ENCODE measurements at places on chromosomes 16 and 17.

- DNase-seq: no peak
These were observed 17.6 kb upstream of the CCDC182 start for GRCh38 chr17:57762452-57763395.

DNA sequence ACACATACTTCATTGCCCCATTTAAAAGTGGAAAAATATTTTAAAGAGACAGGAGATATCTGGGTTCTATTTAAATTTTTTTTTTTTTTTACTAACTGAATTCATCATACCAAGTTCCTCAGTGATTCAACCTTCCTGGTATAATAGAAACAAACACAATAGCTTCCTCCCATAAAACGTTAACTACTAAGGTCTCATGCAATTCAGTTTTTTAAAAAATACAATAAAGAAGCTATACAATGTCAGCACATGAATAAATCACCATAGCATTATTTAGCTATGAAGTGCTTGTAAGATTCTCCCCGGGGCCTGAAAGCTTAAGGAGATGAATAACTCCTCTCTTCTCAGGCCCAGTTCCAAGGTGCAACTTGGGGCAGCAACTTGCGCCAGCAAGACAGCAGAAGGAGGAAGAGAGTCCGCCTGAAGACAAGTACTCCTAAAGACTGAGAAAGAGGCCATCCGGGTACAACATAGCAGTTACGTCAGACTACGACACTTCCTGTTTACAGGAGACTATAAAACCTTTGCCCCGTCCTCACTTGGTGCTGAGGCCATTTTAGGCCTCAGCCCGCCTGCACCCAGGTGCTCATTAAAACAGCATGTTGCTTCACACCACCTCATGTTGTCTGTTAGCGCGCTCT lies 81.5 kb downstream of the MYO1D start:
- no peak for DNase-seq

DNA sequence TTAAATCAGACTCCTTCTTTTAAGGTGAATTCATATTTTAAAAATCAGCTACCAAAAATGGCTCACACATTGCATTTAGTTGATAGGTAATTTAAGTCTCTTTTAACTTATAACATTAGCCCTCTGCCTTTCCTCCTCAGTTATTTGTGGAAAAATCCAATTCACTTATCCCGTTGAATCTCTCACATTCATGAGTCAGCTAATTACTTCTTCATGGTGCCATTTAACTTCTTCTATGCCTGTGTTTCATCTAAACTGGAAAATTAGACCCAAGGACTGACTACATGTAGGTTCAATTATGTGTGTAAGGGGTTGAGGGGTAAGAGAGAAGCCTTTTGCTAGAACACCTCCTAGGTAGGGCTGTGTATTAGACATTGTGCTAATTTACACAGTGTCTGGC lies 18.4 kb upstream of the SLFN5 start:
- DNase-seq: no peak

DNA sequence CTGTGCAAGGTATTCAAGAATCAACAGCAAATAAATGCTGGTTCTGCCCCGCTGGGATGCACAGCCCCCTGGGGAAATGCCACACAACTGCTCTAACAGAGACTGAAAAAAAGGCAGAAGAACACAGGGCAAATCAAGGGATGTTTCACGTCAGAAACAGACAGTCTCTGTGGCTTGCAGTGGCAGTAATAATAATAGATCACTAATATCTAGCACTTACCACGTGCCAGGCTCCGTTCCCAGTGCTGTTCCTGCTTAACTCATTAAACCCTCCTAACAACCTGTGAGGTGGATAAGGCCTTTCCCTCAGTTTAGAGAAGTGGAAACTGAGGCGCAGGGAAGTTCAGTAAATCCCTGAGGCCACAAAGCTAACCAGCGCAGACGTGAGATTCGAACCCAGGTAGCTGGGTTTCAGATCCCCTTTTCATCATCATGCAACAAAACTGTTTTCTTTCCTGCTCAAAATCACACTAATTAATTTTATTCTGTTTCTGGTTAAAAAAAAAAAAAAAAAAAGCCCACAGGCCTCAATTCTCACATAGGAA lies 36.7 kb downstream of the ARHGAP17 start:
- no peak for DNase-seq

GRCh38 chr17:81884520-81884919 lies 6.9 kb downstream of the ALYREF start:
- DNase-seq: no peak

- no peak for DNase-seq
These were observed 35.4 kb downstream of the SLC6A4 start for GRCh38 chr17:30200106-30200505.

DNA sequence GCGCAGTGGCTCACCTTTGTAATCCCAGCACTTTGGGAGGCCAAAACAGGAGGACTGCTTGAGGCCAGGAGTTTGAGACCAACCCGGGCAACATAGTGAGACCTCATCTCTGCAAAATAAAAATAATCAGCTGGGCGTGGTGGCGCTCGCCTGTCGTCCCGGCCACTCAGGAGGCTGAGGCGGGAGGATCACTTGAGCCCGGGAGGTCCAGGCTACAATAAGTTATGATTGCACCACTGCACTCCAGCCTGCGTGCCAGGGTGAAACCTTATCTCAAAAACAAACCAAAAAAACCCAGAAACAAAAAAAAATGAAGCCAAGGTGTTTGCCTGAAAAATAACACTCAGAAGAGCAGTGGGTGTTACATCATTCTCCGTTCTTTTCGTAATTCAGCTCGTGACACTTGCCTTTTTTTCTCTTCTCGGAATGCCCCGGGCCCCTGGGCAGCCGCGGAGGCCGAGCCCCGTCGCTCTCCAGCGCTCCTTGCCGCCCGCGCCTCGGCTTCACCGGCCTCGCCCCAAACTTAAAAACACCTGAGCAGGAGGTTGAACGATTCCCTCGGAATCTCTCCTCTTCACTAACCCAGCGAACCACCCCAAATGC lies 17.0 kb downstream of the PRCD start:
- DNase-seq: peak; percentile 72

DNA sequence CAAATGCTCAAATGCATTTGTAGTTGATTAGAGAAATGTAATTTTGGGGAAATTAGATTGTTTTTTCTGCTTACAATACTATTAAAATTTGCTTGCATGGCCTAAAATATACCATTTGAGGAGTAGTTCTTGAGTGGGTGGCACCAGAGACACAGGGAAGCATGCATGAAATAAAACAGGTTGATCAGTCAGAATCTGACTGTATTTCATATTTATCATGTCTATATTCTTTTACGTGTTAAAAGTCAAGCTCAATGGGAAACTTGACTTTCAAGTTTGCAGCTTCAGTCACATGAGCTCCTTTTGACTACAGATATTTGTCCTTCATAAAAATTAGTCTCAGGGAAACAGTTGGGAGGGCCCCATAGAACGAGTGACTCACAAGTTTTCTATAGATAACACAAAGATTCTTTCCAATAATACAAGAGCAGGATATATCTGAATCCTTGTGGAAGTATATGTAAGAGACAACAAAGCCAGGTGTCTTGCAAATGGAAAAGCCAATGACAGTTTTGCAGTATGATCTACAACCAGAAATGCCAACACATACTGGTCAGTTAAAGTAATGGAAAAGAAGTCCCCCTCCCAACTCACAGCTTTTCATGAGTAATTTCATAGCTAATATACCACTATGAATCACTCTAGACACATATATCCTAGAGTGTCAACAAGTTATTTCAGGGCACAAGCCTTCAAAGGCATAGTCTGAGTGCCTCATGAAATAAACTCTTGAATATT lies 42.2 kb upstream of the CORO6 start:
- DNase-seq: no peak

DNA sequence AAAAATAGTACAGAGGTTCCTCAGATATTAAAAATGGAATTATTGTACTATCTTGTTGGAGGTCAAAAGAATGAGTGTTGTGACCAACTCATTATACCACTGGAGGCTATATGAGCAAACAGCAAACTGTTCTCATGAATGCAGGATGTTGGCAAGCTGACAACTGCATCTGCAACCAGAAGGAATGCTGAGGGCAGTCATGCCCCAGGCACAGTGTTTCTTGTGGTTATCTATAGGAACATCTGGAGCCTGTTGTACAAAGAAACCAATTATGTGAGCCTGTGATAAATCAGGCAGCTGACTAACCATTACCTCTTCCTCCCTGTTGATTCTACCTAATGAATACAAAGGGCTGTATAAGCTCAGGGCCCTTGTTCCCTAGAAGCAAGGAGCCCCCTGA lies 2057.1 kb downstream of the TP53TG3F start:
- no peak for DNase-seq

DNA sequence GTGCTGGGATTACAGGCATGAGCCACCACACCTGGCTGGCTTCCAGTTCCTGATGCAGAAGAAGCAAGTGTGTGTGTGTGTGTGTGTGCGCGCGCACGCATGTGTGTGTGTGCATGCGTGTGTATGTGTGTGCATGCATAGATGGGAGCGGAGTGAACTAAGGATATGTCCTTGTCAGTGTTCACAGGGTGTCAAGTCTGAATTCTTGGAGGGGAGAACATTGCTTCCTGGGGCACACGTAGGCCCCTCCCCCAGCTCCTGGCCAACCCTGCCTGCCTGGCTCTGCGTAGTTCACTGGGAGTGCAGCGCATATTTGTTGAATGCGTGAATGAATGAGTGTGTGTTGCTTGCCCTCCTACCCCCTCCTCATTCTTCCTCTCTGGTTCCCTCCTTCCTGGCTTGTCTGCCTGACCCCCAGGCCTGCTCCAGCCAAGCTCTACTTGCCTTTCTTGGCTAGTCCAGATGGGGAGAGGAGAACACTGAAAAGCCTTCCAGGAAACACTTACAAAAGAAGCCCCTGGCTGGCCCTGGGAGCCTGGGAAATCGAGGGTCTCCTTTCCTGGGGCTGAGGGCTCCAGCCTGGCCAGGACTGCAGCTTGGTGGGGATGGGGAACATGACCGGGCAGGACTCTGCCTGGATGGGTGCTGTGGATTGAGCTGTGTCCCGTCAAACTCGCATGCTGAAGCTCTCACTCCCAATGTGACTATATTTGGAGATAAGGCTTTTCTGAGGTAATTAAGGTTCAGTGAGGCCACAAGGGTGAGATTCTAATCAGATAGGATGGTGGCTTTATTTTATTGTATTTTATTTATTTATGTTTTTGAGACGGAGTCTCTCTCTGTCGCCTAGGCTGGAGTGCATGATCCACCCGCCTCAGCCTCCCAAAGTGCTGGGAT lies 27.9 kb downstream of the IGFBP4 start:
- DNase-seq: no peak

- no peak for DNase-seq
These were observed 101.8 kb downstream of the ABCA8 start for GRCh38 chr17:68853439-68853838.

- DNase-seq: no peak
These were observed 11.7 kb downstream of the ARL2BP start for GRCh38 chr16:57256601-57257395.

- DNase-seq: peak; percentile 21
These were observed 21.5 kb downstream of the TMEM235 start for GRCh38 chr17:78252701-78253635.

DNA sequence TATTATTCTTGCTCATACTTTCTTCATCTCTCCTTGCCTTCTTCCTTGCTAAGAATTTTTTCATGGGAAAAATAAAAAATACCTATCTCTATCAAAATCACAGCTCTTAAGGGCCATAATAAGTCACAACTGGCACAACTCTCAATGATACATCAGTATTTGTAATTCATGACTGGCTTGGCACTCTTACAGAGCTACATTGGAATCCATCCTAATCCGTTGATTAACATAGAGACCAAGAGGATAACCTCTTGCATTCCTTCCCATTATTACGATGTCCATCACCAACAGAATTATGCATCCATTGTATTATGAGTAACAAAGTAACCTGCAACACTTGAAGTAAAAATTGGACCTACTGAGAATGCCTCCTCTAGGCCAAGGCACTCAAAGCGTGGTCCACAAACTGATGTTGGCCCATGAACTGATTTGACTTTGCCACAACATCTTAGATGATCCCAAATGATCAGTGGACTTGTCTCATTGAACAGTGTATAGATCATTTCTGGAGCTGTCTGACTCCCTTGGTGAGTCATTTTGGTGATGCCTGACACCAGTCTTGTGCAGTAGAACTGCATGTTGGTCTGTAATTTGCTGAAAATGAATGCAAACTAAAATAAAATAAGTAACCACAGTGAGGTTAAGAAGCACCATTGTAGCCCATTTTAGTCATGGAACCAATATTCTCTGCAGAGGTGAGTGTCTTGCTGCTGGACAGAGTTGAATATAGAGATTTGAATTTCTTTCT lies 163.2 kb downstream of the AXIN2 start:
- DNase-seq: no peak

DNA sequence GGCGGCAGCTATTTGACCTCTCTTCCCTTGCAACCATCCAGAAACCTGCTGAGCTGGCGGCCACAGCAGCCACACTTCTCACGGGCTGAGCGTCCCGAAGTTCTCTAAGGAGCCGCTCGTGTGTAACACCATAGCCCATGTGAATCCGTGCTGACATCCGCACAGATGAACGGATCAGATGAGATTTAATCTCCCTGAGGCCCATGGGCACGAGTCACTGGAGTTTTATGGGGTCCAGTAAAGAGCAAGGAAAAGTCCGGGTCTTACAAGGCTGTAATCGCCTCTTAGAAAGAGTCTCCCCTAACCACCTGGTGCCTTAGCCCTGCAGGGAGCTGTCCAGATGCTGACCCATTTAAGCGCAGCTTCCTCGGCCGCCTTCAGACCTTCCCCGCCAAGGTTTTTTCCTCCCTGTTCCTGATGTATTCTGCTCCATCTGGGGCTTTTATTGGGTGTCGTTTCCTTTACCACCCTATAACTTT lies 5.5 kb upstream of the CACNG5 start:
- peak; percentile 8 for DNase-seq

DNA sequence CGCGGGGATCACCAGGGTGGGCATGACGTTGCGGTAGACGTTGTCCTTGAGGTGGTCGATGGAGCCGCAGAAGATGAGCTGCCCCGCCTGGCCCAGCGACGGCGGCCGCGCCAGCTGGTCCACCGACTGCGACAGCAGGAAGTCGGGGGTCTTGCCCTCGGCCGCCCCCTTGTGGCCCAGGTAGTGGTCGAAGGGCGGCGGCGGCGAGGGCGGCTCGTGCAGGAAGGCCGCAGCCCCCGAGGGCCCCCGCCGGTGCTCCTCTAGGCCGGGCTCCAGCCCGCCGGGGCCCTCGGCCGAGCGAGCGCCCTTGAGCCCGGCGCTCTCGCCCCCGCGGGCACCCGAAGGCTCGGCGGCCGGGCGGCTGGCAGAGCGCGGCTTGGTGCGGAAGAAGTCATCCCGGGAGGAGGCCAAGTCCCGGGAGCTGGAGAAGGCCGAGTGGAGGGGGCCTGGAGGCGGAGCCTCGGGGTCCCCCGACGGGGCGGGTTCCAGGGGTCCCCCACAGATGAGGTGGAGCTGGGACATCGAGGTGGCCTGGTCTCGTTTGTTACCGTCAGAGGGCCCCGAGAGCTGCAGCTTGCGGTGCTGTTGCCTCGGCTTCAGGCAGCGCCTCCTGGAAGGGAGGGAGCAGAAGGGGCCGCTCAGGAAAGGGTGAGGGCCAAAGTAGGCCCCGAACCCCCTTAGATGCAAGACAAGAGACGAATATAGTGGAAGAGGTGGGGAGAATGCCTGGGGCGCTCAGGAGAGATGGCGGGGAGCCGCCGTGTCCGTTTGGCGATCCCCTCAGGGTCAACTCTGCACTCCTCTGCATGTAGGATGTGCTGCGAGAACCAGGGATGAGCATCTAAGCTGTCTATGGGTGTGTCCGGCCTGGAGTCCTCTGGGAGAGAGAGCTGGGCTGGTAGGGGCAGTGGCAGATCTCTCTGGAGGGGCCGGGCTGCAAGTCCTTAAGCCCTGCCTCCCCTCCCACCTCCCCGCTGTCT lies 8.8 kb downstream of the FAM171A2 start:
- DNase-seq: peak; percentile 63
